ENCODE measurements at places on chromosomes 13 and 19.

- DNase-seq = no peak
Measured at GRCh38 chr19:19145281-19145680, 7.0 kb upstream of the TMEM161A start.

GRCh38 chr19:55304279-55304978 lies 20.6 kb downstream of the BRSK1 start:
- peak; percentile 27 for DNase-seq

GRCh38 chr13:37741536-37741935 lies 128.0 kb downstream of the TRPC4 start:
- no peak for DNase-seq

DNA sequence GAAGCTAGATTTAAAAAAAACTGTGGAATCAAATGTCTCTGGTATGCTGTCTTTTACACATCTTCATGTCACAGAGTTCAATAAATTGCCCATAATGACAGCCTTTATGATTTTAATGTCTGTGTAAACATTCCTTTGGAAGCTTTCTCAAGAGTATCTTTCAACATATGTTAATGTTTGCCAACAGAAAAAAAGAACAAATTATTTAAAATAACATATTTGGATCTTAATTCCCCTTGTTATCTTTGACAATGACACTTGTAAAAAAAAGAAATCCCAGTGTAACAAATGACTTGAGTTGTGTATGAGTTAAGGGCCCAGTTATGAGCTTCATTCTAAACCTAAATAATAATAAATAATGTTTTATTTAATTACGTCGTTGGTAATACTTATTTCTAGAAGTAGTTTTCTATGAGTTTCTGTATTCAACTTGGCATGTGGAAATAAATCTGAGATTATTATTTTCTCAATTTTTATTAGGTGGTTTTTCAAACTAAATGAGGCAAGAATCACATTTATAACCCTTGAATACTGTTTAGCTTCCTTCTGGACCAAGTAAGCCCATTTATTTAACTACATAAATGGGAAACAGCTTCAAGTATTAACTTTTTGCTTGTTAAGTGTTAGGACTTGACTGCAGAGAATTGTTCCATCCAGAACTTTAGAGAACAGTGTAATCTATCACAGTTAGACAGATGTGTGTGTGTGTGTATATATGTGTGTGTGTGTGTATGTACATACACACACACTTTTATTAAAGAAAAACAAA lies 182.1 kb downstream of the POSTN start:
- DNase-seq = no peak

DNA sequence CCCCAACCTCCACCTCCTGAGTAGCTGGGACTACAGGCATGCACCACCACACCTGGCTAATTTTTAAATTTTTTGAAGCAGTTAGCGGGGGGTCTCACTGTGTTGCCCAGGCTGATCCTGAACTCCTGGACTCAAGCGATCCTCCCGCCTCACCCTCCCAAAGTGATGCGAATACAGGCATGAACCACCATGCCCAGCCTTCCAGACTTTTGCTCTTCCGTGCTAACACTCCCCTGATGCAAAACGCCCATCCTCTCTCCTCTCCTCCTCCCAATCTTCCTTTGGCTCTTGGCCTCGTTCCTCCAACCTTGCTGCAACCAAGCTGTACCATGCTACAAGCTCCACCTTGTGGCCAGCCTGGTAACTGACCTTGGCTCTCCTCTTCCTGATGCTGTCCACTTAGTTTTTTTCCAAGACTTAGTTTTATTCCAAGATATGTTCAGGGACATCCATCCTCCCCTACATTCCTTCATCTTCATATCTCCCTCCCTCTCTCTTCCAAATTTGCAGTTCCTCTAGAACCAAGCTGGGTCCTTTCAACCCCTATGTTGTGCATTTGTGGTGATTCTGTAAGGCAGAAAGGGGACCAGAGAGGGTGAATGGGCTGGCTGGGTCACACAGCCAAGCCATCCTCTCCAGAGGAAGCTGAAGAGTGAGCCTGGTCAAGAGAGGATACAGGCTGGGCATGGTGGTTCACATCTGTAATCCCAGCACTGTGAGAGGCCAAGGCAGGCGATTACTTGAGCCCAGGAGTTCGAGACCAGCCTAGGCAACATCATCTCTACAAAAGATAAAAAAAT lies 32.8 kb downstream of the TINCR start:
- DNase-seq = no peak

GRCh38 chr19:16200038-16201010 lies 2.6 kb downstream of the AP1M1 start:
- DNase-seq = no peak

GRCh38 chr13:24270639-24271141 lies 38.7 kb upstream of the C1QTNF9 start:
- peak; percentile 61 for DNase-seq

DNA sequence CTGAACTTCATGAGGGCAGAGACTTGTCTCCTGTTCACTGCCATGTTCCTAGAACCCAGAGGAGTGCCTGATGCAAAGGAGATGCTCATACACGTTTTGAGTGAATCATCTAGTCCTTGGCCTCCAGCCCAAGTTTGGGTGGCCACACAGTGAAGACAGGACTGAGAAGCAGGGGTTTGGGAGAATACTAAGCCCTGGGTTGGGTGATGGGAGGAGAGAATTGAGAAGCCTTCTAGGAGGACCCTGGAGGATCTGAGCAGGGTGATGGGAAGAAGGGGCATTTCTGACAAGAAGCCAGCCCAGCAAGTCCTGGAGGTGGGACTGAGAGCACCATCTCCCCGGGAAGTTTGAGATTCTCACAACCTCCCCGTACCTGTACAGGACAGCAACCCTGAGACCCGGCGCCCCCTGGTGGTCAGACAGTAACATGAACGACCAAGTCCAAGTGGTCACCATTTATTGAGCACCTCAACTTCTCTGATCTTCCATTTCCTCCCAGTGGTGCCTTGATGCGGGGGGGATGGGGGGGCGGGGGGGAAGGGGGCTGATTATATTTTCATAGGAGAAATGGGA lies 11.0 kb downstream of the CTU1 start:
- DNase-seq = peak; percentile 52

- DNase-seq = no peak
Measured at GRCh38 chr13:33287142-33287882, 1.8 kb upstream of the STARD13 start.

- no peak for DNase-seq
Measured at GRCh38 chr13:25977216-25977615, 74.6 kb downstream of the SHISA2 start.

- no peak for DNase-seq
Measured at GRCh38 chr13:22091971-22092300, 421.1 kb downstream of the FGF9 start.

DNA sequence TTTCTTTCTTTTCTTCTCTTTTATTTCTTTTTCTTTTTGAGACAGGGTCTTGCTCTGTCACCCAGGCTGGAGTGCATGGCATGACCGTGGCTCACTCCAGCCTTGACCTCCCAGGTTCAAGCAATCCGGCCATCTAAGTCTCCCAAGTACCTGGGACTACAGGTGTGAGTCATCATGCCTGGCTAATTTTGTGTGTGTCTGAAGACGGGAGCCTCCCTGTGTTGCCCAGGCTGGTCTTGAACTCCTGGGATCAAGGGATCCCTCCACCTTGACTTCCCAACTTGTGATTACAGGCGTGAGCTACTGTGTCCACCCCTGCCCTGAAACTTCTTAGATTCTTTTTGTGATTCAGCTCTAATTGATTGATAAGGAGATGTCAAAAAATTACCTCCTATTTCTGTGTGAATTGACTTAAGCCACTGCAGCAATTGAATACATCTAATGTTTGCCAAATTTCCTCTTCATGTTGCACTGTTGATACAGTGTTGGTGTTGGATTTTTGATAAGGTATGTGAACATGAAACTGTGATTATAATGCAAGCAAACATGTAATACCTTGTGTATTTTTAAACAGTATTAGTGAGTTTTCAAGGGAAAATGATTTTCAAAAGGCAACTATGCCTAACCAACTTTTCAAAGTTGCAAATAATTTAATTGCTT lies 22.6 kb downstream of the KLF5 start:
- no peak for DNase-seq

DNA sequence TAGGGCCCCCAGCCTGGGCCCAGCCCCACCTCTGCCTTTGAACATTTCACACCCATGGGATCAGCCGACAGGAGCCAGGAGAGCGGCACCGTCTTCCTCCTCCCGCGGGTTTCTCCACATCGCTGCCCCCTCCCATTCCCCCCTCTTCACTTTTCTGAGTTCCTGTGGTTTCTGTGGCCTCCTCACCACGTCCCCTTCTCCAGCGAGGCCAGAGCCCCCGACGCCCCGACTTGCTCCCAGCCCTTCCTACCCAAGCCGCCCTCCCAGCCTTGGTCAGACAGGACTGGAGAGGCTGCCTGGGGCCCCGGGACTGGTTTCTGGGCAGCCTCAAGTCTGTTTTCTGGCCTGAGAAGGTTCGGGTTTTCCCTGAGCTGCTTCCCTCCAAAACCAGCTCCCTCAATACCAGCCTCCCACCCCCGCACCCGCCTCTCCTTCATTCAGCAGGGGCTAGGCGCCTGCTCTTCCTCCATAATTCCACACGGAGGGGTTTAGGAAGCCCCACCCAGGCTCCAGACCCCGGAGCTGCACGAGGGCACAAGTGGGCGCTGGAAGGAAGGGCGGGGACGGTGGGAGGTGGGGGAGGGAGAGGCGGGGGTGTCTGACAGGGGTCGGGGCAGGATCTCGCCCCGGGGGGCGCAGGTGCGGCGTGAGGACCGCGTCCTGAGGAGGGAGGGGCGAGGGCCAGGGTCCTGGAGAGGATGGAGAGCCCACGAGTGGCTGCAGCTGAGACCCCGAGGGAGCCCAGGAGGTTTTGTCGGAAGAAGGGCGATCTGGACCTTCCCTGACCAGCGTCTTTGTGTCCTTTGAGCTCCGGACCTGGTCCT lies 4.0 kb upstream of the SIGLEC10 start:
- DNase-seq = no peak

GRCh38 chr13:34748073-34748472 lies 194.0 kb upstream of the NBEA start:
- peak; percentile 65 for DNase-seq

GRCh38 chr19:41783612-41784011 lies 12.8 kb upstream of the CEACAM3 start:
- DNase-seq = no peak

- no peak for DNase-seq
Measured at GRCh38 chr13:42275506-42275905, 3.6 kb downstream of the AKAP11 start.

DNA sequence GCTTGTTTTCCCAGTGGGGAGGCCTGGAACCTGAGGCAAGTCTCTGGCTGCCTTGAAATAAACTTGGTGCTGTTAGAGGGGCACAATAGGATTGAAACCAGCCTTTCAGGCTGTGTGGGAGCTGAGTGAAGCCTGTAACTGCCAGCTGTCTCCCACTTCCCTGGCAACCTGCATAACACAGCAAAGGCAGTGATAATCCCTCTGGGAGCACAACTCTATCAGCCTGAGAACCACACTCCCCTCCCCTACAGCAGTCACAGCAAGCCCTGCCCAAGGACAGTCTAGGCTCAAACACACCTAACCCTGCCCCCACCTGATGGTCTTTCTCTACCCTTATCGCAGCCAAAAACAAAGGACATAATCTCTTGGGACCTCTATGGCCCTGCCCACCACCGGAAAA lies 683.8 kb upstream of the ATXN8OS start:
- DNase-seq = no peak

- DNase-seq = peak; percentile 43
Measured at GRCh38 chr13:38763446-38764381, 76.8 kb downstream of the FREM2 start.

- no peak for DNase-seq
Measured at GRCh38 chr13:32647926-32648325, 61.7 kb downstream of the PDS5B start.
